ENCODE measurements at places on chromosomes 5 and 9. TPM values are rescaled to one million over a fixed set of nuclear protein-coding genes. Genes with fewer than 3 reads are reported as not detected.

Gene MARCOL
- not detected for total RNA-seq

Gene IFNA7
- not detected for total RNA-seq

Gene MYO10
- total RNA-seq: 0.23 TPM

Gene QRFP
- not detected for total RNA-seq

Gene PTPN3
- total RNA-seq: 0.35 TPM

Gene AQP3
- 167 TPM for total RNA-seq

Gene IL4
- total RNA-seq: 7.4 TPM

Gene CCDC192
- not detected for total RNA-seq

Gene PROP1
- total RNA-seq: not detected

Gene SWI5
- total RNA-seq: 11.0 TPM

Gene TAF11L10
- not detected for total RNA-seq

DNA sequence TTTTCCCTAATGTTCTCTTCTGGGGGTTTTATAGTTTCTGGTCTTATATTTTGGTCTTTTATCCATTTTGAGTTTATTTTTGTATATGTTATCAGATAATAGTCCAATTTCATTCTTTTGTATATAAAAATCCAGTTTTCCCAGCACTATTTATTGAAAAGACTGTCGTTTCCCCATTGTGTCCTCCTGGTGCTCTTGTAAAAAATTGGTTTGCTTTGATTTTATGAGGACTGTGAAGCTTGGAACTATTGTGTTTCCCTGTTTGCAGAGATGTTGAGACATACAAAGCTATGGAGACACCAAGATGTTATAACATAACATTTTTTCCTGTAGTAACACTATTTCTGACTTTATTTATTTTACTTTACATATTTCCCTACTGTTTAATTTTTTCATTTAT is 163.3 kb upstream of the TUT7 start:
- H3K27me3 ChIP-seq: peaks cover 8% of the 10 kb centered on the region
- H3K27ac ChIP-seq: no peak overlapping the region
- no peak for DNase-seq
- no peaks in the 10 kb centered on the region for H3K4me1 ChIP-seq

GRCh38 chr5:151034422-151035379 is 14.3 kb downstream of the GPX3 start:
- peaks cover 10% of the 10 kb centered on the region for H3K4me1 ChIP-seq
- no peak overlapping the region for H3K4me3 ChIP-seq
- no peaks in the 10 kb centered on the region for H3K27me3 ChIP-seq
- no peak overlapping the region for H3K27ac ChIP-seq

GRCh38 chr5:159438092-159438491 is 107.8 kb upstream of the IL12B start:
- DNase-seq: no peak
- no peak overlapping the region for H3K4me3 ChIP-seq
- peaks cover 5% of the 10 kb centered on the region for H3K4me1 ChIP-seq
- H3K36me3 ChIP-seq: no peaks in the 10 kb centered on the region

DNA sequence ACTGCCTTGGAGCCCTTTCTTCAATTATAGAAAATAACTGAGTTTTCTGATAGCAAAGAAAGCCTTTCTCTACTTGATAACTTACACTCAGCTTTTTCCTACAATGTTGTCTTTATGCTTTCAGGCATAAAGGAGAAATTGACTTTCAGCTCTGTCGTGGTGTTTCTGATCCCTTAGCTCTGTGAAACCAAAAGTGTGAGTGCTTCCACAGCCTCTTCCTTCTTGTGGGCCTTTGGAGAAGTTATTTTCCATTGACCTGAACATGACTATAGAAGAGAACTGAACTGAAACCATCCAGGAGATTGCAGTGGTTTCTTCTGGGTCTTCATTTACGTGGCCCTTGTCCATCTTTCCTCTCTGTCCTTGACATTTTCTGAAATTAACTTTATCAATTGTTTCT is 59.5 kb upstream of the EQTN start:
- no peak for DNase-seq
- H3K4me3 ChIP-seq: no peak overlapping the region
- no peak overlapping the region for H3K27ac ChIP-seq

GRCh38 chr9:4293293-4293941 is 6.5 kb downstream of the GLIS3 start:
- no peaks in the 10 kb centered on the region for H3K36me3 ChIP-seq
- DNase-seq: no peak
- peaks cover 7% of the 10 kb centered on the region for H3K4me1 ChIP-seq
- H3K4me3 ChIP-seq: no peak overlapping the region

DNA sequence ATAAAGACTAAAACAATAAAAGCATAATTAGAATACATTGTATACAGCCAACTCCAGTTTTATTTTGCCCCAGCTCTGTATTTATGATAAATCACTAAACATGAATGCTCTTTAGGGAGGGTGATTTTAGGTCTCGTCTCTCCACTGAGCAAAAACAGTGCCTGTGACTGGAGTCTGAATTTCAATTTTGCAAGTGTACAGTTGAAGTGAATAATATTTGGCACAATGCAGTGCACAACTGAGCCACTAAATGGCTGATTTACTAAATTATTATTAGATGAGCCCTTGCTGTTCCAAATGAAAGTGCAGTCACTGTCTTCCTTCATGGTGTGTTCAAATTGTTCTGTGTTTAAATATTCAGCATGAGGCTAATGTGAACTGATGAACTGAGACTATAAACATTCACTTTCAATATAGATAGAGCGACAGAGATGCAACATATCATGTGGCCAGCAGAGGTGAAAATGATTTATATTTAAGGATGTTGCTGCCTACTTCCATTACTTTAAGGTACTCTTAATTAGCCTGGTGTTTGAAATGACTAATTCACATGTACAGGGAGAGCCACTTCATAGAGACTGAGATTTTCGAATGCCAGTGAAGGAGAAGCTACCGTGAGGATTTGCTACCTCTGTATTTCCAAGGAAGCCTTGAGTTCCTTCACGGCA is 375.1 kb downstream of the EBF1 start:
- H3K27ac ChIP-seq: no peak overlapping the region
- H3K36me3 ChIP-seq: no peaks in the 10 kb centered on the region
- H3K27me3 ChIP-seq: peaks cover 2% of the 10 kb centered on the region
- no peaks in the 10 kb centered on the region for H3K4me1 ChIP-seq
- H3K4me3 ChIP-seq: no peak overlapping the region

- DNase-seq: no peak
- no peaks in the 10 kb centered on the region for H3K4me1 ChIP-seq
Observed at GRCh38 chr5:151002681-151003502, 17.5 kb upstream of the GPX3 start.

DNA sequence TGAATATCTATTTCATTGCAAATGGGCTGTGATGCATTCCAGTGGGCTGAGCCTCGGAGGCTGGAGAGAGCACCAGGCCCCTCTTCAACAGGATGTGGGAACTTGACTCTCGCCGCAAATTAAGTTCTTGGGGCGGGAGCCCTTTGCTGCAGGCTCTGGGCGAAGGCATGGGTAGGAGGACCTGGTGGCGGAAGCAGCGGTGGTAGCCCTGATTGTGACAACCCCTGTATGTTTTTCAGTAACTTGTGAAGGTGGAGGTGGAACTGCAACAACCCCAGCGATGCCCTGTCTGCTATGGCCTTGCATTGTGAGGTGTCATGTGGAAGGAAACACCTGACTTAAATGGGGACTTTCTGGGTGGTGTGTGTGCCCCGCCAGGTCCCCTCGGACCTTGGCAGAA is 9.4 kb downstream of the FYB1 start:
- H3K27ac ChIP-seq: peak overlapping the region; percentile 96
- H3K4me1 ChIP-seq: peaks cover 91% of the 10 kb centered on the region
- H3K27me3 ChIP-seq: no peaks in the 10 kb centered on the region
- H3K4me3 ChIP-seq: peak overlapping the region; percentile 72
- peaks cover 3% of the 10 kb centered on the region for H3K36me3 ChIP-seq
- DNase-seq: peak; percentile 90

DNA sequence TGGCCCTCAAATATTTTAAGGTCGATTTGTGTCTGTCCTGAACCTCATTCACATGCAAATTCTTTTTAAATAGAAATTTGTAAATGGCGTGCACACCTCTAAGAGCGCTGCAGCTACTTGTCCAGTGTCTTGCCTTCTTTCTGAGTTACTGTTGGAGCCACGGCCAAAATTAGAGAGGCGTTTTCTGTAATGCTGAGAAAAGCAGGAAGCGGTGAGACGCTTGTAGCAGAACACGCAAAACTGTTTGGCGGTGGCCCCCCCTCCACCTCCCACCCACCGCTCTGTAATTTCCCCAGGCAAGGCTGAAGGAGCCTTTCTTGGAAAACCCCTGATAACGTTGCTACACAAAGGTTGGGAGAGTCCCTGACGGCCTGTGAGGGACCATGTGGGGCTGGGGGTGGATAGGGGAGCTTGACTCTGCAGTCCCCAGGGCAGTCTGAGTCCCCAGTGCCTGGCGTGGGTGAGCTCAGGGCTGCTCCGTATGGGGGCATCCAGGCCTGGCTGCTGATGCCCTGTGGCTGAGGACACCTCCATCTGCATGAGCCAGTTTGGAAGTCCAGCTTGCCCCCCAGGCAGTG is 96.5 kb downstream of the GADD45G start:
- H3K36me3 ChIP-seq: peaks cover 36% of the 10 kb centered on the region
- DNase-seq: peak; percentile 80
- H3K4me1 ChIP-seq: peaks cover 79% of the 10 kb centered on the region
- H3K27me3 ChIP-seq: no peaks in the 10 kb centered on the region

GRCh38 chr5:177370488-177371119 is 12.9 kb downstream of the RGS14 start:
- peak overlapping the region; percentile 56 for H3K27ac ChIP-seq
- H3K4me1 ChIP-seq: peaks cover 70% of the 10 kb centered on the region
- DNase-seq: peak; percentile 79
- H3K4me3 ChIP-seq: peak overlapping the region; percentile 72

GRCh38 chr9:86184138-86184524 is 75.3 kb downstream of the C9orf153 start:
- no peaks in the 10 kb centered on the region for H3K36me3 ChIP-seq
- H3K27ac ChIP-seq: no peak overlapping the region
- H3K4me3 ChIP-seq: no peak overlapping the region
- no peaks in the 10 kb centered on the region for H3K4me1 ChIP-seq

DNA sequence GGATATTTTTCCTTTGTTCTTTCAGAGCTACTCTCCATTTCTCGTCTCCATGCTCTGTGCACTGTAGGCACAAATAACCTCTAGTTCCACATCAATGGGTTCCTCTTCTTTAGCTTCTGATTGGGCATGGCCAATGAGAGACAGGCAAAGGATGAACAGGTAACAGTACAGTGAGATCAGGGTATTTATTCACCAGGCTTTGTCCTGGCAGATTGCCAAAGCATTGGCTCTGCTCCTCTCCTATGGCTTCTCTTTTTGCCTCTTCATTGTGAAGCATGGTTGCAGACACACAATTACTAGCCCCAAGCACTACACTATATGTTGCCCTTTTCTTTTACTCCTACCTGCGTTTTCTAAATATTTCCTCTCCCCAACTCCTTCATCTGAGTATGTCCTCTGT is 215.1 kb upstream of the ARRDC3 start:
- no peaks in the 10 kb centered on the region for H3K4me1 ChIP-seq
- H3K4me3 ChIP-seq: no peak overlapping the region
- no peaks in the 10 kb centered on the region for H3K36me3 ChIP-seq
- H3K27ac ChIP-seq: no peak overlapping the region
- DNase-seq: no peak

- H3K27ac ChIP-seq: no peak overlapping the region
- H3K4me3 ChIP-seq: no peak overlapping the region
- H3K27me3 ChIP-seq: peaks cover 6% of the 10 kb centered on the region
- no peak for DNase-seq
- H3K4me1 ChIP-seq: no peaks in the 10 kb centered on the region
Observed at GRCh38 chr5:68465934-68466551, 250.5 kb downstream of the PIK3R1 start.

GRCh38 chr5:62183727-62184126 is 122.3 kb upstream of the KIF2A start:
- no peak overlapping the region for H3K4me3 ChIP-seq
- H3K36me3 ChIP-seq: no peaks in the 10 kb centered on the region
- no peaks in the 10 kb centered on the region for H3K4me1 ChIP-seq
- H3K27ac ChIP-seq: no peak overlapping the region
- peaks cover 20% of the 10 kb centered on the region for H3K27me3 ChIP-seq
- DNase-seq: no peak

GRCh38 chr5:128965638-128966302 is 482 bp downstream of the SLC27A6 start:
- H3K27me3 ChIP-seq: peaks cover 16% of the 10 kb centered on the region
- no peak overlapping the region for H3K4me3 ChIP-seq
- no peaks in the 10 kb centered on the region for H3K36me3 ChIP-seq
- H3K4me1 ChIP-seq: no peaks in the 10 kb centered on the region
- DNase-seq: no peak
